ENCODE measurements at places on chromosomes 16 and 17.

- no peak for DNase-seq
Measured at GRCh38 chr17:57872536-57872935, 22.7 kb upstream of the MRPS23 start.

DNA sequence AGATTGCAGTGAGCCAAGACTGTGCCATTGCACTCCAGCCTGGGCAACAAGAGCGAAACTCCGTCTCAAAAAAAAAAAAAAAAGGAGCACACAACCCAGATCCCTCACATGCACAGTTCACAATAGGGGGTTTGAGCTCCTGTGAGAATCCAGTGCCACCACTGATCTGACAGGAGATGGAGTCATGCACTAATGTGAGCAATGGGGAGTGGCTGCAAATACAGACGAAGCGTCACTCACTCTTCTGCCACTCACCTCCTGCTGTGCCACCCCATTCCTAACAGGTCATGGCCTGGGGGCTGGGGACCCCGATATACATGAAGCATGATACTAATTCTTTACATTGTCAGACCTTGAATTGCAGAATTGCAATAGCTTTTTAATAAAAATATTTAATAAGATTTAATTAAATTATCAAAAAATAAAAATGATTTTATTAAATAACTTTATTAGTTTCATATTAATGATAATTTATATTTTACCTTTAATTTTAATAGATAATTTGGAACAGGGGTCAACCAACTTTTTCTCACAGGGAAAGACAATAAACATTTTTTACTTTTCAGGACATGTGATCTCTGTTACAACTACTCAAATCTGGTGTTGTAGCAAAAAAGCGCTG lies 171.4 kb downstream of the COPRS start:
- DNase-seq: no peak

DNA sequence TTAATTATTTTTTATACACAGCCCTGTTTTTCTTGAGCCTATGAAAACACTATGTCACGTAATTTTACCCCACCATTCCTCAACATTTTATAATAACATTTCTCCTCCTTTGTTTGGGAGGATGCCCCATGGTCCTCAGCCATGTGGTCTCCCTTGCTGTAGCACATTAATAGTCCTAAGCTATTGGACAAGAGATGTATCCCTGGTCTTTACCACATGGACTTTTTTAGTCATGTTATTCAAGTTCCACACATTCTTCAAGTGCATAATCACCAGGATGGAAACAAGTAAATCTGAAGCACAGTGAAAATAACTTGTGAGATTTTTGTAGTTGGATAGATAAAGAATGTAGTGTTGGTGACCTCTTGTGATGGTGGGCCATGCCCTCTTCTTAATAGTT lies 2.0 kb upstream of the KRTAP2-3 start:
- DNase-seq: no peak

GRCh38 chr17:48490451-48490892 lies 40.3 kb downstream of the HOXB1 start:
- DNase-seq: no peak

GRCh38 chr17:2025220-2025621 lies at the start of gene RTN4RL1:
Gene RTN4RL1 (minus strand): TSS chr17:2025334. CDS start chr17:2024865, 469 bp downstream.
- no peak for DNase-seq

- no peak for DNase-seq
Measured at GRCh38 chr17:79891113-79891730, 52.0 kb upstream of the CBX4 start.

- DNase-seq: peak; percentile 45
Measured at GRCh38 chr16:67926181-67926750, 5.4 kb downstream of the CTRL start.

- DNase-seq: no peak
Measured at GRCh38 chr16:66489818-66490217, 60.1 kb downstream of the TK2 start.

All from NAMALWA (cell line).